Stimulated activated naive CD4-positive, alpha-beta T cell treated with Interleukin-2 at 50 U/mL for 16 hours (primary cell): ENCODE measurements at places on chromosomes 5 and 9.
A peak's percentile ranks its signal among the peaks of the same experiment; 100 is the strongest.

DNA sequence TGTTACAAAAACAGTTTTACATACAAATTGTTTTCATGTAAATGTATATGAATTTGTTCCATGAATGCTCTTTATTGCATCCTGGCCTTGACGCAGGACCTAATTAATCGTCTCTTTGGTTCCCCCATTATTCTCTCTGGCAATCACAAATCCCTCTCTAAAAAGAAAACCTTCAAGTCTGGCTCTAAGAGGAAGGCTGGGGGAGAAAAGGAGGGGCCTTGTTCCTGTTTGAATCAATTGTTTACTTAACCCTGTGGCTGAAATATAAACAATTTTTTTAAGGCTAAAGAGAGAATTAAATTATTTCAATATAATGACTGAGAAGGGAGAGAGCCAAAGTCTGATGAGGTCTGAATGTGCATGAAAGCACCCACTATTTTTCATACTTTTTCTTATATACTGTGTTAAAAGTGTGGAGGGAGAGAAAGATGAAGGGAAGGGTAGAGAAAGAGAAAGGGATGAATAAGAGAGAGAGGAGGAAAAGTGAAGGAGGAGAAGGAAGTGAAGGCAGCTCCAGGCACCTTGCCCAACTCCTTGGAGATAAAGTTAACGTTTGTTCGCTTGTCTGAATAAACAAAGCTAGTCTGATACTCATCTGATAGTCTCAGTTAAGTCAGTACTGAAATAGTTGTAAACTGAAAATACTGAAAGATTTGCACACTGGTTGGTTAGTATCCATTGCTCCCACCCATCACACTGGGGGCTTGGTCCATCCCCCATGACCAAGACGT is 116.4 kb upstream of the SPDL1 start:
- DNase-seq = no peak

GRCh38 chr5:3185488-3185887 is 410.1 kb upstream of the IRX1 start:
- no peak for DNase-seq

GRCh38 chr5:159316519-159317383 is 13.5 kb downstream of the IL12B start:
- peak; percentile 5 for DNase-seq

- peak; percentile 2 for DNase-seq
Observed at GRCh38 chr9:114805670-114806525, at the start of gene TNFSF15. TNFSF15 (minus strand) TSS chr9:114806039; CDS start chr9:114806012, 27 bp downstream.

- no peak for DNase-seq
Observed at GRCh38 chr5:33068786-33069185, 357.7 kb downstream of the NPR3 start.

GRCh38 chr9:77820293-77820954 is 172.3 kb upstream of the GNA14 start:
- DNase-seq = no peak

DNA sequence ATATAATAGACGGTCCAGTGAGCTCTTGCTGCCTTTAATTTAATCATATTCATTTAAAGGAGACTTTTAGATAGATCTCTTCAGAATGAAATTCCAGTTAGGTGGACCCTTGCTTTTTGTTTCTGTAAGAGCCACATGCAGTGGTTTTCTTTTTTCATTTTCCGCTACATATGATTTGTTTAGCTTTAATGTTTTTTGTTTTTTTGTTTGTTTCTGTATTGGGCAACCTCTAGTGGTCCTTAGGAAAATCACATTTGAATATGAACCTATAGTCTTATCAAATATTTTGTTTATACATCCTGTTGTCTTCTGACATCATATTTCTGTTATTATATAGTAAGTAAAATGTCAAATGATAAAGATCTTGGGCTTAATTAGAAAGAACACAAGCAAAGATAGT is 150.8 kb downstream of the HACD4 start:
- no peak for DNase-seq

DNA sequence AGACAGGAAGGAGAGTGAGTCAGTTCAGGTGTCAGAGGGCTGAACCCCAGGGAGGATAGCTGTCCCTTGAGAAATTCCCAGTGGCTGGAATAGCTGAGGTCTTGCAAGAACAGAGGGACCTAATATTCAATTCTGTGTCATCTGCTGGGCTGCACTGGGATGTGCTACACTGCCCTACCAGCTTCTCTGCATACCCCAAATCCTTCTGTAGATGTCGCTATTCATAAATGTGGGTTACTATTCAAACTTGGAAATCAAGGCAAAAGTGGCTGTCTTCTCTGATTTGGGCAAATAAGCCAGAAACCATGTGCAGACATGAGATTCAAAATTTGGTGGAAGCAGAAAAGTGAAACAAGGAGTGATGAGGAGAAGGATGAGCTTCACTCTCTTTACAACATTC is 16.3 kb downstream of the TNFSF8 start:
- no peak for DNase-seq

DNA sequence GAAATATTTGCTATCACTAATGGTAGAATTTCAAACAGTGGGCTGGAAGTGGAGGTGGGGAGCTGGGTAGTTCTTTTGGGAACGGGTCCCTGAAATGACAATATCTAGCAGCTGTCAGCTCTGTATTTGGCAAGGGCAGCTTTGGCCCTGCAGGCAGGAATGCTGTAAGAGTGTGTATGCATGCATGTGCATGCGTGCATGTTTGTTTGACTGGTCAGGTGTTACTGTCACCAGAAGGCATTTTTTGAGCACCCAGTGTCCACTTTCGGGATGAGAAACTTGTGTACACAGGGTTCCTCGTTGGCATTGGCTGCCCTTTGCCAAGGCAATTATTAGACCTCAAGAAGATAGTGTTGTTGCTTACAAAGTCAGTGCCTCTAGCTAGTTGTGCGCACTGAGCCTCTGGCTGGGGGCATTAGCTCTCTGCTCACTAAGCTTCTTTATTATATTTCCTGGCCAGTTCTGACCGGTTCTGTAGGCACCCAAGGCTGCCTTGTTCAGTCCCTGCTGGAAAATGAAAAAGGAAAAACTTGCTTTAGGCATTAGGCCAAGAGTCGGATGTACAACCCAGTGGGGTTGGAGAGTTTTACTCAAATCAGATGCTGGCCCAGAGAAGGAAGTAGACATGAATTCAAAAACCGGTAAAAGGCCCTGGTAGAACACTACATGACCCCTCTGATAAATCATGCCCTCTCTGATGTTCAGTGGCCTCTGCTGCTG is 2.0 kb downstream of the CYFIP2 start:
- DNase-seq = no peak

DNA sequence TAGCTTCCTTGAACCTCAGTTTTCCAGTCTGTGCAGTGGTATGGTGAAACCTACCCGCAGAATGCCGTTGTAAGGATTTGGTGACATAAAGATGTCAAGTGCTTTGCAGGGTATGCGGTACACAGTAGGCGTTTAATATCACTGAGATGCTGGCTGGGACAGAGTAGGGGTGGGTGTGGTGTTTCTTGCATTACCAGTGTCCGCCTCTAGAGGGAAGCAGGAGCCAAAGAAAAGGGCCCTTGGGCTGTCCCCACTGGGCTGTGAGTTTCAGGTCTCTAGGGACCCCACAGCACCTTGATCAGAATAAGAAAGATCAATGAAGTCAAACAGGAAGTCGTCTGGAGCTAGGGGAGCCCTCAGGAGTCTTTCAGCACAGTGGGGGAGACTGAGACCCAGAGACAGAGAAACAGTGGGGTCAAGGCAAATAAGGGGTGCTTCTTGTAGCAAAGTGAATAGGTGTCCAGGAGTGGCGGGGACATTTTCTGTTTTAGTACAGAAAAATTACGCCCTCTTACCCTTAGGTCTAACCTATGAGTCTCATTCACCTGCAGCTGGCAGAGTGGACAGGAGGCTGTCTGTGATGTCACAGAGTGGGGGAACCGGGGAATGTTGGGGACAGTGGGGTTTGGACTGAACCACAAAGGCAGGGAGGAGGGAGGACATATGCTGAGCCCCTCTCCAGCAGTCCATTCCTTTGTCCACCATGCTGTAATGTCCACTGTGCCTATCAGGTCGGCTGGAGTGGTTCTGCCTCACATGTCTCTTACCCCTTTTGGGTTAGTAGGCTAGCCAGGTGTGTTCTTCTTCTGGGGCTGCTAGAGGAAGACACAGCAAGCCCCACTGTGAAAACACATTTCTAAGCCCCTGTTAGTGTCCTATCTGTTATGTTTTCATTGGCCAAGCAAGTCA is 4.7 kb upstream of the TEX53 start:
- peak; percentile 33 for DNase-seq

GRCh38 chr5:80853413-80853812 is 106.8 kb upstream of the RASGRF2 start:
- no peak for DNase-seq

GRCh38 chr9:127634698-127635097 is 22.6 kb downstream of the STXBP1 start:
- no peak for DNase-seq

- no peak for DNase-seq
Observed at GRCh38 chr5:81630684-81631083, 120.2 kb downstream of the SSBP2 start.

GRCh38 chr9:98707166-98708102 is 1.3 kb downstream of the GABBR2 start:
- DNase-seq = no peak

DNA sequence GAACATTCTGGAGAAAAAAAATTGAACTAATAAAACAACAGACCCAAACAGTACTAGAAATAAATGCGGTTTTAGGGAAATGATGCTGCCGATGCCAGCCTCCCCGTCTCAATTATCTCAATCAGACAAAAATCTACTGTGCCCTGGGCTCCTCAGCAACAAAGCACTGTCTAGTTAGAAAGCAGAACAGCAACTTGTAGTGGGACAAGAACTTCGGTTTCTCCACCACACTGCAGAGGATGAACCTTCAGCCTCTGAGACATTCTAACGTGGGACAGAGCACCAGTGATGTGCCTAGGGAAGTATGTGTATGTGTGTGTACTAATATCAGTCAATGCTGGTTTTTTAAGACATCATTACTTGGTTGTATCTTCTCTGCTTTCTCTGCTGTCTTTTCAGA is 11.1 kb upstream of the CAST start:
- no peak for DNase-seq

GRCh38 chr9:97940741-97941140 is 2.8 kb upstream of the HEMGN start:
- no peak for DNase-seq

GRCh38 chr5:124649491-124650146 is 96.8 kb downstream of the ZNF608 start:
- peak; percentile 24 for DNase-seq

DNA sequence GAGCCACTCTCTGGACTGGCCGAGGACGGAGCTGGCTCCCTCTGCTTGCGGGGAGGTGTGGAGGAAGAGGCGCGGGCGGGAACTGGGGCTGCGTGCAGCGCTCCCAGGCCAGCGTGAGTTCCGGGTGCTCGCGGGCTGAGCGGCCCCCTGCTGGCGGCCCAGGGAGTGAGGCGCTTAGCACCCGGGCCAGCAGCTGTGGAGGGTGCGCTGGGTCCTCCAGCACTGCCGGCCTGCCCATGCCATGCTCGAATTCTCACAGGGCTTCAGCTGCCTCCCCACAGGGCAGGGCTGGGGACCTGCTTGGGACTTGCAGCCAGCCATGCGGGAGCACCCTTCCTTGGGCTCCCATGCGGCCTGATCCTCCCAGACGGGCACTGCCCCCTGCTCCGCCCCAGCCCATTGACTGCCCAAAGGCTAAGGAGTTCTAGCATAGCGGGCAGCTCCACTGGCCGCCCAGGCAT is 416.9 kb downstream of the MRPS30 start:
- no peak for DNase-seq

DNA sequence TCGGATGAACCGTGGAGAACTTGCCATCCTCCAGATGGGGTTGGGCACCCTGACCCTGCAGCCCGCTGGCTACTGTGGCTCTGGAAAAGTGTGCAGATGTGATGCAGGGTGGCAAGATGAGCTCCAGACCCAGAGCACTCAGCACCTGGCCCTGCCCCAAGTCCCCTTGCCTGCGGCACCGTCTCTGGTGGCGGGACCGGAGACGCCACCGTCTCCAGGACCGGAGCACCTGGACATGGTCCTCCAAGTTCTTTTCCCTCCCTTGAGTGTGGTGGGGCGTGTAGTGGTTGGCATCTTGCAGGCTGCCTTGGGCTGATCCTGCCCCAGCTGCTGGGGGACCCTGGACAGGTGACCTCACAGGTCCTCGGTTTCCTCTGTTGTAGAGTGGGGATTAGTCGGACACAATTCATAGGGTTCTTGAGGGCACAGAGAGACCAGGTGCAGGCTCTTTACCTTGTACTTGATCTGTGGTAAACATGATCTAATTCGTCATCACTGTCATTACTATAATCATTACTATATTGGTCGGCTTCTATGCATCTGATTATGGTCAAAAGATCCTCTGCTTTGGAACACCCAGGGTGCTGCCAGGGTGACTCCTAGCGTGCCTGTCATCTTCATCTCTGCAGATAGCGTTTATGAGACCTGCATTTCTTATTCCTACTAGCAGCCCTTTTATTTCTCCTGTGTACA is 83.5 kb downstream of the COL5A1 start:
- no peak for DNase-seq

- no peak for DNase-seq
Observed at GRCh38 chr5:148730270-148730669, 75.9 kb upstream of the HTR4 start.
